ENCODE measurements at places on chromosomes 16 and 17.

DNA sequence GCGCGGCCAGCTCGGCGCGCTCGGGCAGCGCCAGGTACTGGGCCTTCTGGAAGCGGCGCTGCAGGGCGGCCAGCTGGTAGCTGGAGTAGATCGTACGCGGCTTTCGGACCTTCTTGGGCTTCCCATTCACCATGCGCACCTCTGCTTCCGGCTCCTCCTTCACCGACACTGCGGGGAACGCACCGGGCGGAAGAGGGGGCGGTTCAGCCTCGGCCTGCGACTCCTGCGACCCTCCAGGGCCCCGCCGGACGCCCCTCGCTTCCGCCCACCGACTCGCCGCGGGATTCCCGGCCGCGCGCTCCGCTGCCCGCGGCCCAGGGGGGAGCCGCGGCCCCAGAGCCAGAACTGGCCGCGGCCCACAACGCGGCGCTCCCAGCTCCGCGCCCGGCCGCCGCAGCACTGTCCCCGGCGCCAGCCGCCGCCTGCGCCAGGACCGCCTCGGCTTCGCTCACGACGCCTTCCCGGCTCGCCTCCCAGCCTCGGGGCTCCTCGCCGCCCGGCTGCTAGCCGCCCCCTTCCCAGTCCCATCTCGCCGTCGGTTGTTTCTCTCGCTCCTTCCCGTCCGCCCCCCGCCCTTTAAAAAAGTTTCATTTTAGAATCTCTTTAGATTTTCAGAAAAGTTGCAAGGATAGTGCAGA lies 1.5 kb downstream of the DLX3 start:
- no peak for DNase-seq

- no peak for DNase-seq
Measured at GRCh38 chr16:13155780-13156179, 254.4 kb downstream of the SHISA9 start.

- DNase-seq: no peak
Measured at GRCh38 chr17:9473711-9474110, 101.9 kb downstream of the STX8 start.

DNA sequence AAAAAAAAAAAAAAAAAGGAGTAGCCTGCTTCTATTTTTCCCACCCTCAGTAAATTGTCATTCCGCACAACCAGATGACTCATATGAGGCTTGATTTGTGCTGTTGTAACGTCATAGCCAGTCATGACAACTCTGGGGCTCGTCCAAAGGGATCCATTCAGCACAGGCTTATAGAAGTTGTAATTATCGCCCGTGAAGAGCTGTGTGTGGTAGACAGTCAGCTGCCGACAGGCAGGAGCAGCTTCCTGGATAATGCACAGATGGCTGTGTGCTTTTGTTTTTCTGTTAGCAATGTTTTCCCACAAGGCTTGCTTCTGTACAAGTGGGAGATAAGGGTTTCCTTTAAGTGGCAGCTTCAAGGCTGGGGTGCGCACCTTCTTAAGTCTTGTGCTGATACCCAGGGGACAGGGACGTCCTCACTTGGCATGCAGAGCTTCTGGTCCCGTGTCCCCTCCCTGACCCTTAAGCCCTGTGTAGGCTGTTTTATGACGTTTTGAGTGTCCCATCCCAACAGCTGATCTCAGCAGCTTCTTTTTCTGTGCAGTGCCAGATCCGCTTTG lies 26.0 kb downstream of the SNX29 start:
- DNase-seq: no peak

DNA sequence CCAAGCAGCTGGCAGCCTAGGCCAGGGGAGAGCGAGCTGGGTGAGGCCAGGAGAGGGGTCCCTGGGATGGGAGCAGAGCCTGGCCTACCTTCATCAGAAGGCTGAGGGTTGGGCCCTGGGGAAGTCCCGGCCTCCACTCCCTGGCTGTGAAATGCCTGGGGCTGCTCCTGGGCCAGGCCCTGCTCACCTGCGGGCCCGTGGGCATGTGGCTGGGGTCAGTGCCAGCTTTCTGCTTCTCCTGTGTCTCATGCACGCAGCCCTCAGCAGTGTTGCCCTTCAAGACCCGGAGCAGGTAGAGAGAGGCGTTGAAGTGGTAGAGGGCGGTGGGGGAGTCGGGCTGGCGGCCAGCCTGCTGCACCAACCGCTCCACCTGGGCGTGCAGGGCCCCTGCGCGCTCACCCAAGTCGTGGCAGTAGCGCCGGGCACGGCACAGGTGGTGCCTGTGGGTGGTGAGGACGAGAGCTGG lies 12.4 kb downstream of the MYBBP1A start:
- no peak for DNase-seq

DNA sequence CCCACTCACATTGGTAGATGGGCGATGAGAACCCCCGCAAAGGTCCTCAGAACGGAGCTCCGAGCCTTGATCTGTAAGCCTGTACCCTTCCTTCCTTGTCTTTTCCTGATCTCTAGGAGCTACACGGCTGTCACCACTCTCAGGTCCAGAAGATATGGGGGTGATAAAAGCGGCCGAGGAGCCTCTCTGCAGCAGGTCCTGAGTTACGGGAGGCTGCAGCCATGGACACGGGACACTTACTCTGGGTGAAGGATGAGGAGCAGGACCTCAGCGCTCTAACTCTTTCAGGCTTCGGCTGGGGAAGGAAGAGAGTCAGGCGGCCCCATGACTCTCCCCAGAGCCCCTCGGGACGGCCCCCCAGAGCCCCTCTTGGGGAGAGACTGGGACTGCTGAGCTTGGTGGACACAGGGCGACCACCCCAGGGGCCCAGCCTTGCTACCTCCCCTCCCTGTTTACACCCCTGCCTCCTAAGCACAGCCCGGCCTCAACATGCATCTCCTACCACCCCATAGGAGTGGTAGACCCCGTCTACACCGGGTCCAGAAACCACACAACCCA lies 74.4 kb downstream of the SDK2 start:
- DNase-seq: no peak

Data from stimulated activated CD4-positive, alpha-beta T cell treated with anti-CD3 and anti-CD28 coated beads, Interleukin-15, amount 100 ng/mL, for 1 hour (primary cell).